ENCODE measurements at places on chromosomes 7 and 10.

GRCh38 chr10:77251297-77252013 is 386.2 kb downstream of the KCNMA1 start:
- no peak for DNase-seq

GRCh38 chr7:80678707-80679106 is 40.3 kb downstream of the CD36 start:
- DNase-seq: no peak

GRCh38 chr7:29086545-29086944 is 59.8 kb downstream of the CPVL start:
- DNase-seq: no peak

GRCh38 chr10:129030996-129031843 is 435.8 kb upstream of the MGMT start:
- DNase-seq: peak; percentile 85

DNA sequence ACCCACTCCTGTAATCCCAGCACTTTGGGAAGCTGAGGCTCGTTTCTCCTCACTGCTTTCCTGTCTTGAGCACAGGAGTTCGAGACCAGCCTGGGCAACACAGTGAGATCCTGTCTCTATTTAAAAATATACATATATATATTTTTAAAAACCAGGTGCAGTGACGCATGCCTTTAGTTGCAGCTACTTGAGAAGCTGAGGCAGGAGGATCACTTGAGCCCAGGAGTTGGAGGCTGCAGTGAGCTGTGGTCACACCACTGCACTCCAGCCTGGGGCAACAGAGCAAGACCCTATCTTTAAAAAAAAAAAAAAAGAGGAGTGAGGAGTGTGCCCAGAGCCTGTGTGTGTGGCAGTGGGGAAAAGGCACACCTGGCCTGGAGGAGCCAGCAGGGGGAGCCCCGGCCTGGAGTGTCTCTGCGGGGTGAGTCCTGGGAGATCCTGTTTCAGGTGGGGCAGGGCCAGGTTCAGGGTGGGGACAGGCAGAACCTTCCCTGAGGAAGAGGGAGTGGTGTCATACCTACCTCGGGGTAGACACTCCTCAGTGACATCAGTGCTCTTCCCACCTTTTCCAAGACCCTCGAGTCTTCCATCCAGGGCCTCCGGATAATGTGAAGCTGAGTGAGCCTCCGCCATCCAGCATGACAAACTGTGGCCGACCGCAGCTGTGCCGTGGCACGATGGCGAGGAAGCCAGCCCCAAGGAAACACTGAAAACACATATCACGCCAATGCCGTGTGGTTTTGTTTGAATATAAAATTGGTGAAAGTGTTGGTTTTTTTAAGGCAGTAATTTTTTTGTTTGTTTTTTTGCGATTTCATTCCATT is 9.0 kb upstream of the ARPC1B start:
- peak; percentile 88 for DNase-seq

All from upper lobe of left lung (tissue), 6 donors.